ENCODE measurements at places on chromosomes 6 and 20. TPM values are rescaled to one million over a fixed set of nuclear protein-coding genes. Genes with fewer than 3 reads are reported as not detected.

GRCh38 chr6:26233649-26234420, 131.2 kb upstream of the BTN3A2 start:
- DNase-seq, result no peak

- peak; percentile 54 for DNase-seq
Measured at GRCh38 chr20:10217721-10218410, 764 bp upstream of the SNAP25 start.

HNF4A gene
- total RNA-seq, result 0.05 TPM

GRCh38 chr6:127539272-127539671, 20.1 kb upstream of the MTCL3 start:
- peak; percentile 46 for DNase-seq

DNA sequence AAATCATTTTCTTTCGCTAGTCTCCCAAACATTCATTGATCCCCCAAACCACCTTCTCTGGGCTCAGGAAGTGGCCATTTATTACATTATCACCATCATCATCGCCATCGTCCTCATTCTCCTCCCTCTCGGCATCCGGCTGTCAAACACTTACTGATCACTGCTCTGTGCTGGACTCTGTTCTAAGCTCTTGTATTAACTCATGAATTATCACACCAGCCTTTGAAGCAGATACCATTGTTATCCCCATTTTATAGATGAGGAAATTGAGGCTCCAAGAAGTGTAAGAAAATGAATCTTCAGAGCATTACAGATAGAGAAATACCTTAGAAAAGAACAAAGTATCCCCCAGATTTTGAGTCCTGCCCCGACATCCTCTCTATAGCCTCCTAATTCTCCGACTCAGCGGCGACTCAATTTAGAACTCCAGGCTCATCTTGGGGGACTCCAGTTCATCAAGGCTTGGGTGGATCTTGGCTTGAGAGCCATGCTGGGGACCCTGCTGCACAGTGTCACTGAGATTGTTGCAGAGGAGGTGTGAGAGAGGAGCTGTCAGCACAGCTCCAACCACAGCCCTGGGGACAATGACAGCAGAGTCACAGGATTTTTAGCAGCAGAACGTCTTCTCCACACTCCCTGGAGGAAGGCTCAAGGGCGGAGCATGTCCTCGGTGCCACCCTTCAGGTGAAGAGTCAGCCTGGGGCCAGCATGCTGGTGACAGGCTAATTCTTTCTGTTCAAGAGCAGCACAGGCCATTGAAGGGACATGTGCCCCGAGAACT, 6.6 kb upstream of the EEF1E1 start:
- DNase-seq, result no peak

EMILIN3 gene
- total RNA-seq, result 0.24 TPM

SEMG1 gene
- not detected for total RNA-seq

DNA sequence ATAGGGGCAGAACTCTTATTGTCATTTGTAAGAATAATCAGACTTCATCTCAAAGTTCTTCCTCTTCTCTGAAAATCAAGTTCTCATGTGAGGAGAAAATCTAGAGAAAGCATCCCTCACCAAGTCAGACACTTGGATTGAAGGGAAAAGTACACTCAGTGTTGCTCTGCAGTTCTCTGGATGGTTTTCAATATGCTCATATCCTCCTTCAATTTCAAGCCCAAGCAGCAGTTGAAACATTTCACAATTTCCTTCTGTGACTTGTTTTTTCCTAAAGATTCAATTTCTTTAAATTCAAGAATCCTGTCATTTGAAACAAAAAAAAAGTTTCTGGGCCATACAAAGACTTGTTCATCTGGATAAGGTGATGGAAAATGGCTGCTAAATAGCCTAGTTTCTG, 140.2 kb upstream of the AHI1 start:
- DNase-seq, result no peak

JPH2 gene
- 0.08 TPM for total RNA-seq

DNA sequence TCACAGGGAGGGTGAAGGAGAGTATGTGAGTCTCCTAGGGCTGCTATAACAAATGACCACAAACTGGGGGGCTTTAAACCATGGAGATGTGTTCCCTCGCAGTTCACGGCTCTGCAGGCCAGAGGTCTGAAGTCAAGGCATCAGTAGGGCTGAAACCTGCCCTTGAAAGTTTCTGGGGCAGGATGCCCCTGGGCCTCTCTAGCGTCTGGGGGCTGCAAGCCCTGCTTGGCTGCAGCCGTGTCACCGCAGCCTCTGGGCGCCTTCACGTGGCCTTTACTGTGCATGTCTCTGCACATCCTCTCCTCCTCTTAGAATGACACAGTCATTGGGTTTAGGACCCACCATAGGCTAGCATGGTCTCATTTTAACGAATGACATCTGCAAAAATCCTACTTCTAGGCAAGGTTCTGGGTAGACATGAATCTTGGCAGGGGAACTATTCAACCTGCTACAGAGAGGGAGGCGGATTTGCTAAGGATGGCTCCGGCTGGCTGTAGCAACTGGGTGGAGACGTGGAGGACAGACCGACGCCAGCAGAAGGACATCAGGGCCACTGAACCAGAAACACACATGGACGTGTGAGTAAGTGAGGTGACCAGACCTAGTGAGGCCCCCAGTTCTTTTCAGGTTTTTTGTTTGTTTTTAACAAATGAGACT, 58.6 kb downstream of the PHACTR3 start:
- DNase-seq, result no peak

DNA sequence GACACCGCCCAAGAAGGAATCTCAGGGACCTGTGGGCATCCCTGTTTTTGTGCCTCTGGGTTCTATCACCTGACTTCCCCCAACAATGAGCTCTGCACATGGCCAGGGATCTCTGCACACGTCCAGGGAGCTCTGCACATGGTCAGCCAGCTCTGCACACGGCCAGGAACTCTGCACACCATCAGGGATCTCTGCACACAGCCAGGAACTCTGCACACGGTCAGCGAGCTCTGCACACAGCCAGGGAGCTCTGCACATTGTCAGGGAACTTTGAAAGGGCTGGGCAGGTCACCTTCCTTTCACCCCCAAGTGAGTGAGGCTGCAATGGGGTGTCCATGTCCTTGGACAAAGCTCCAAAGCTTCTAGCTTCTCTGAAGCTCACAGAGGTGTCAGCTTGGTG, 5.2 kb upstream of the SLCO4A1 start:
- no peak for DNase-seq

ECT2L gene
- total RNA-seq, result not detected

- peak; percentile 30 for DNase-seq
Measured at GRCh38 chr6:44010411-44011349, 116.6 kb downstream of the MRPL14 start.

- no peak for DNase-seq
Measured at GRCh38 chr20:22562620-22563019, 21.8 kb downstream of the FOXA2 start.

GRCh38 chr20:21994203-21994602, 288.7 kb downstream of the PAX1 start:
- no peak for DNase-seq

SOBP gene
- 1.6 TPM for total RNA-seq

GRCh38 chr6:98047871-98048270, 764.9 kb upstream of the MMS22L start:
- no peak for DNase-seq

DNA sequence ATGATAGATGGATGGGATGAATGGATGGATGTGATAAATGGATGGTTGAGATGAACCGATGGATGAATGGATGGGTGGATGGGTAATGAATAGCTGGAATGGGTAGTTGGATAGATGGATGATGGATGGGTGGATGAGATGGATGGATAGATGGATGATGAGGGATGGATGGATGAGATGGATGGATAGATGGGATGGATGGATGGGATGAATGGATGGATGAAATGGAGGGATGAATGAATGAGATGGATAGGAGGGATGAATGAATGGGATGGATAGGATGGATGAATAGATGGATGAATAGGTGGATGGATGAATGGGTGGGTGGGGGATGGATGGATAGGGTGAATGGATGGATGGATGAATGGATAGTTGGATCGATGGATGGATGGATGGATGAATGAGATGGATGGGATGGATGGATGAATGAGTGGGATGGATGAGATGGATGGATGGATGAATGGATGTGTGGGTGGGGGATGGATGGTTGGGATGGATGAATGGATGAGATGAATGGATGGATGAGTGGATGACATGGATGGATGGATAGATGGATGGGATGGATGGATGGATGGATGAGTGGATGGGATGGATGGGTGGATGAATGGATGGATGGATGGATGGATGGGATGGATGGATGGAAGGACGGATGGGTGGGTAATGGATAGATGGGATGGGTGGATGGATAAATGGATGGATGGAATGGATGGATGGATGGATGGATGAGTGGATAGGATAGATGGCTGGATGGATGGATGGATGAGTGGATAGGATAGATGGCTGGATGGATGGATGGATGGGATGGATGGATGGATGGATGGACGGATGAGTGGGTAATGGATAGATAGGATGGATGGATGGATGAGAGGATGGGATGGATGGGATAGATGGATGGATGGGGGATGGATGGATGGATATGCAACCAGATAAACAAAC, 51.4 kb upstream of the PTGIS start:
- DNase-seq, result no peak

GRCh38 chr20:4670469-4670868, 51.2 kb upstream of the PRND start:
- no peak for DNase-seq

DNA sequence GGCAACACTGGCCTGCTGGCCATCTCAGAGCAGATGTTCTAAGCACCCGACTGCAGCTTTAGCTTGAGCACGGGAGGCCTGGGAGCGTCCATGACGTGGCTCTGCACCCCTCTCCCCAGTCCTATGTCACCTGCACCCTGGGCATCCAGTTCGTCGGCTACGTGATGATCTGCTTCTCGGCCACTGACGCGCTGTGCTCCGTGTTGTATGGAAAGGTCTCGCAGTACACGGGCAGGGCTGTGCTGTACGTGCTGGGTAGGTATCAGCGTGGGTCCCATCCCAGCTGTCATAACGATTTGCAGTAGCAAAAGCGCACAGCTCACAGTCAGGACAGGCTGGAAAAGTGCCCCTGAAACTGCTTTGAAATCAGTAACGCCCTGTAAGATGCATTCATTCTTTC, 14.7 kb downstream of the UNC93A start:
- DNase-seq, result no peak

GRCh38 chr6:137159912-137160311, 13.5 kb downstream of the IL22RA2 start:
- no peak for DNase-seq

DNA sequence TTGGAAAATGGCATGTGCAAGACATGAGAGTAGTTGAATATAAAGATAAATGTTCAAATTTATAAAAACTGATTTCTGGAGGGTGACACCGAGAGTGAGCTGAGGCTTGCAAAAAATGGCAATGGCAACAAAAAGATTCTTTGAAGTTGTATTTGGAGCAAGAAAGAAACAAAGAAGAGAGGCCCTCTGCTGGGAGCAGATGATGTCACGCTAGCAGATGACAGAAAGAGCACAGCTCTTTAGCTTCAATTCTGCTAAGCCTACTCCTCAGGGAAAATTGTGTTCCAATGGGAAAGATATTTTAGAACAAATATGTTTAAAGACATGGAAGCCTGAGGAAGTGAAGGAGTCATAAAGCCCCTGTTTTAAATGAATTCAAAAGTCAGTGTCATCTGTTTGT, 125.3 kb upstream of the NOX3 start:
- DNase-seq, result peak; percentile 8

DNA sequence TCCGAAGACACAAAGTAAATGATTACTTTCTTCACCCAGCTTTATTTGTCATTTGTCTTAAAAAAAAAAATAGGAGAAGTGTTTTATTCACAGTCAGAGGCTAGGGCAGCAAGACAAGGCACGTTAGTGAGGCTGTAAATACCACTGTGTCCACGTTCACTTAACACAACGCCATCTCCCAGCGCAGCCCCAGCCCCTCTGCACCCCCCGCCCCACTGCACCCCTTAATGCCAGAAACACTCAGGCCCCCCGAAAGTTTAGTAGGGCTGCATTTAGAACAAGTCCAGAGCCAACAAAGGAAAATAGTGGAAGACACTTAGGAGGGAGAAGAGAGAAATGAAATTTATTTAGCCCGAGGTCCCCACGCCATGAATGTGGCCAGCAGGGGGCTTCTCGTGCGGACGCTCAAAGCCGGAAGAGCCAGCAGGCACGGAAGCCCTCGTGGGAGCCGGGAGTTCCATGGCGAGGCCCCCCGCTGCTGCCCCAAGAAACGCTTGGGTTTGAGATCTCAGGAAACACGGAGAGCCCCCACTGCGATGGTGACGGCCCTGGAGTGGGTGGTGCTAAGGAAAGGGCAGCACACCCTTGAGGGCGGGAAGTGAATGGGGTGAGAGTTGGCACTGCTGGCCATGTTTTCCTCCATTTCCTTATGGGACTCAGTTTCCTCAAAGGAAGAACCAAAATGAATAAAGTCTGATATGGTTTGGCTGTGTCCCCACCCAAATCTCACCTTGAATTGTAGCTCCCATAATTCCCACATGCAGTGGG, 50.2 kb downstream of the IYD start:
- DNase-seq, result peak; percentile 65

DNA sequence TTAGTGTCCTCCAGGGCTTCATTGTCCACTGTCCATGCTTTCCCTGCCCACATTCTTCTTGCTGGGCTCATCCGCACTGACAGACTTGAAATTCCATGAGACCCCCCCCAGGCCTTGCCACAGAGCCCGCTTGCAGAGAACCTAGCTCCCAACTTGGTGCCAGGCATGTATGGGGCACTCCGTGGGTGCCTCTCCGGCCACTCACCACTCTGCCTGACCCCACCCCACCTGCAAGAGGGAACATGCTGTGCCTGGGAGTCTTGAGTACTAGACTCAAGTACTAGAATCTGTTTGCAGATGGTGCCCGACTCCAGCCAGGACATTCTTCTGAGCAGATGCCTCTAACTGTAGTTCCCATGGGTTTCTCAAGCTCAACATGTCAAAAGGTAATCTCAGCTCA, 47.9 kb downstream of the TRERF1 start:
- DNase-seq, result no peak

DNA sequence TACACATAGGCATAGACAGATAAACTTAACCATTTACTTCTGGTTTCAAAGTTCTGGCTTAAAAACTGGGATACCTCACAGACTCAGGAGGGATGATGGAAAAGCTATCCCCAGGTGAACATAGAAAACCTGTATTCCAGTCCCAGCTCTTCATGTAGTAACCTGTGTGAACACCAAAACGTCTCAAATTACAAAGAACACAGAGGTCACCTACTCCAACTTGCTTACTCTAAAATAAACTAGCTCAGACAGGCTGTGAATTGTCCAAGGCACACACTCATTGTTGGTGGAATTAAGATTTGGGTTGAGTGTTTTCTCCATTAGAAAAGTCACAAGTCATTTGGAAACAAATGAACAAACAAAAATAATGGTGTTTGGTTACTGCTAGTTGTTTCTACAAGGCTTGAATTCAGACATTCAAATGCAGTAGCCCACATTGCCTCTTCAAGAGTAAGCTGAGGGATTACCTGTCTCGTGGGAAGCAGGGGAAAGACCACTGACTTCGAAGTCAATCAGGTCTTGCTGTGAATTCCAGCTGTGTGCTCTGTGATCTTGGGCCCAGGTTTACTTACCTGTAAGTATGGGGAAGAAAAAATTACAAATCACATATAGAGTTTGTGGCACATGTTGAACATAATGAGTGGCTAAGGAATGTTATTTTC, 48.2 kb upstream of the LRRC1 start:
- no peak for DNase-seq

THBD gene
- total RNA-seq, result not detected

- no peak for DNase-seq
Measured at GRCh38 chr6:129279343-129280292, 396.7 kb downstream of the LAMA2 start.

BFSP1 gene
- total RNA-seq, result 14.7 TPM

CEP162 gene
- total RNA-seq, result 11.0 TPM

GRCh38 chr6:88238065-88238464, 71.9 kb upstream of the CNR1 start:
- peak; percentile 77 for DNase-seq

All from SK-MEL-5 (cell line).